ENCODE measurements at places on chromosomes 5 and 9.

DNA sequence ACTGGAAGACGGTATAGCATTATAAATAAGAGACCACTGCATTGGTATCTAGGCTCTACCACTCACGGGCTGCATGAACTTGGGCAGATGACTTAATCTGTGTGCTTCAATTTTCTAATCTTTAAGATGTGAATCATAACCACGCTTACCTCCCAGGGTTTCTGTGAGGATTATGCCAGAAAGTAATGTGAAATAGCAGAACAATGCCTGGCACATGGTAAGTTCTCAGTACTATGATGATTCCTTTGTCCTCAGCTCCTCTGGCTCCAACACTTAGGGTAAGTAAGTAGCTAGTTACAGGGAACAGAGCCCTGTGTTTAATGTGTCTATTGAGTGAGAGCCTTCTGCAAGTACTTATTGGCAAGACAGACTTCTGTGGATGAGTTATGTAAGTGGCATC is 31.1 kb downstream of the POU4F3 start:
- DNase-seq: no peak

- DNase-seq: peak; percentile 43
These were observed 644 bp downstream of the BRD3 start for GRCh38 chr9:134066913-134067851.

- peak; percentile 11 for DNase-seq
These were observed 9.1 kb downstream of the ZNF300 start for GRCh38 chr5:150895431-150896428.

DNA sequence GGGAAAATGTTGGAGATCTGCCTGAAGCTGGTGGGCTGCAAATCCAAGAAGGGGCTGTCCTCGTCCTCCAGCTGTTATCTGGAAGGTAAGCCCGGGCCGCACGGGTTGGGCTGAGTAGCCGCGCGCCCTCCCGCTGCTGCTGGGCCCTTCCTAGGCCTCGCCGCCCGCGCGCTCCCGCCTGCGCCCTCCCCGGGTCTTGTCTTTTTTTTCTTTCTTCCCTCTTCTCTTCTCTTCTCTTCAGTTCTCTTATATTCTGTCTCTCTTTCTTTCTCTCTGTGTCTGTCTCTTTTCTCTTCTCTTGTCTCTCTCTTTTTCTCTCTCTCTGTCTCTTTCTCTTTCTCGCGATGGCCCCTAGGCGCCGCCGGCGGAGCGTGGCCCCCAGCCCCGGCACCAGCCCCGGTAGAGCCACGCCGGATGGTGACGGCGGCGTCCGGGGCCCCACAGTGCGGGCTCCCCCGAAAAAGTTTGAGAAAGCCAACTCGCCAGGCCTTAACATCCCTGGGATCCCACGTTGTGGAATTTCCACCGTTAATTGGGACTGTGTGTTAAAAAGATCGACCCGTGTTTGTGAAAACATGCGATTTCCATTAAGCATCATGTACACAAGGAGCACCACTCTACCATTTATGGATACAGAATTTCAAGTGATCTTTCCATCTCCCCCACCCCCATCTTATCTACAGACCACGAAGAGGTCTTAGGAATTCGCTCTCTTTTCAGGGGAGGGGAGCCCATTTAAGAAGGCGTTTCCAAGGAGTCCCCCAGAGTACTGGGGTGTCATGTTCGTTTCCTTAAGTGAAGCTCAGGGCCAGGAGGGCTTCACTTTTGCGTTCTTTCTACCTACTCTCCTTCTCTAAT is 616 bp downstream of the ABL1 start:
- DNase-seq: peak; percentile 83

DNA sequence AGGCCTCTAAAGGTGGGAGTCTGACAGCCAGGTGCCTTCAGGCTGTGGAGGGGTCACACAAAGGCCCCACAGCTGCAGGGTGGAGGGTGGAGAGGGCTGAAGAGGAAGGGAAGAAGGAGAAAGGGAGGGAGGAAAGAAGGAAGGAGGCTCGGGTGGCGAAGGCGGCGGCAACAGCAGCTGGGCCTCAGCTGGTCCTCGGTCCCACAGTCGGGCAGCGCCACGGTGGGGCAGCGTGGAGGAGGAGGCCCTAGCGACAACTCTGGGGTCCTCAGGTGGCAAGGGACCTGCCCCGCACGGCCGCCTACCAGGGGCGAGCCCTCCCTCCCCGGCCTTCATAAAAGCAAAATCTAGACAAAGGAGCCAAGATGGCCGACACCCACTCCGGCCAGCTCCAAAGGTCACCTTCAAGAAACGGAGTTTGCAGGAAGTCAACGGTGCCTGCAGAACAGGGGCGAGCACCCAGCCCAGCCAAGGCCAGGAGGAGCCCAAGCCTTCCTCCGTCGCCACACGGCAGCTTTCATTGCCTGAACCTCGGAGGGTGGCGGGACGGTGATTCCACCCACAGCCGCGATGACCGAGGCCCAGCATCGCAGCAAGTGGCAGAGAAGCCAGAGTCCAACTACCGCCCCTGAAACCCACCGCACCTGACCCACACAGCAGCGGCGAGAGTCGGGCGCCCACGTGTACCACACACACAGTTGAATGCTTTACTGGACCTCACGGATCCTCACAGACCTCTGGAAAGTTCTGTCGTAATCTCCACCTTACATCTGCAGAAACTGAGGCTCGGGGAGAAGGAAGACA is 98.7 kb downstream of the VAV2 start:
- no peak for DNase-seq

DNA sequence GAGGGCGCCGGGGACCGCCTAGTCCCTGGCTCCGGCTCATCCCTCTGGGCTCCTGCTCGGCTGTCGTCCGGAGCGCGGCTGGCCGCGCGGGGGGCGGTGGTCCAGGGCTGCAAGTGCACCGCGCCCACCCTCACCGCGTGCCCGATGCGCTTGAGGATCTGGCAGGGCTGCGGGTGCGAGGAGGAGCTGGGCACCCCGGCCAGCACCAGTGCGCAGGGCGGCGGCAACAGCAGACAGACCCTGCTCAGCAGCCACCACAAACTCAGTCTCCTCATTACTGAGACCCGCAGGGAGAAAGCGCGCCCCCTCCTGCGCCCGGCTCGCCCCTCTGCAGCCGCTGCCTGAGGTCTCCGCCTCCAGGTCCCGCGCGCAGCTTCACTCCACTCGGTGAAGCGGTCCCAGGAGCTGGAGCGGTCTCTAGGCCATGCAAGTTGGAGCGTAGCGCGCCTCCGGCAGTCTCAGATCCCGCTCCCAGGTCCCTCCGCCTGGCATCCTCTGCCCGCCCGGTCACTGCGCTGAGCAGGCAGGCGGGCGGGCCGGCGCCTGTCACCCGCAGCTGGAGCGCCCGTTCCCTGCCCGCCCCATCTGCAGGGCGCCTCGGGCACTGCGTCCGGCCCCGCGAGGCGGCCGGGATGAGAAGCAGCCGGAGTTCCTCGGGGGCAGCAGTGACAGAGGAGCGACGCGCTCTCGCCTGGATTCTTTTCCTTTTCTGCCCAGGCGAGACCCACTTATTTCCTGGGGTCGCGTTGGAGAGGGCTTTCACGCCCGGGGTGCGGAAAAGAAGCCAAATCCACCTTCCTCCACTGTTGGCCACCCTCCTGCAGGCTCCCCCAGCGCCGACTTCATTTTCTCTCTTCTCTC is 512 bp downstream of the GRIN3A start:
- DNase-seq: peak; percentile 67

DNA sequence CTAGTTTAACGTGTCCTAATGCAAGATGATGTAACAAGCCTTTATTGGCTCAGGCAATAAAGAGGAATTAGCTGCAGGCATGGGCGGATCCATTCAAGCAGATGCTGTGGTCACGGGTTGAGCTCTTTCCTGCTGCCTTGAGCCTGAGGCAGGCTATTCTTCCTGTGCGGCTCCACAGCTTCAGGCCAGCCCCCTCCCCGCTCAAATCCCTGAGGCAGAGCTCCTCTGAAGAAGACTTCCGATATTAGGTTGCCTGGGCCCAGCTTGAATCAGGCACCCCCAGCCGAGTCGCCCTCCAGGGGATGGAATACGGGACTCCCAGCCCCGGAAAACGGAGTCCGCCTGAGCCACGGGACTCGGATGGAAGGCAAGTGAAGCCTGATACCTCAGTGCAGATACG is 95.0 kb upstream of the RUFY1 start:
- DNase-seq: no peak

- no peak for DNase-seq
These were observed 232.9 kb downstream of the SYK start for GRCh38 chr9:91034521-91034920.

DNA sequence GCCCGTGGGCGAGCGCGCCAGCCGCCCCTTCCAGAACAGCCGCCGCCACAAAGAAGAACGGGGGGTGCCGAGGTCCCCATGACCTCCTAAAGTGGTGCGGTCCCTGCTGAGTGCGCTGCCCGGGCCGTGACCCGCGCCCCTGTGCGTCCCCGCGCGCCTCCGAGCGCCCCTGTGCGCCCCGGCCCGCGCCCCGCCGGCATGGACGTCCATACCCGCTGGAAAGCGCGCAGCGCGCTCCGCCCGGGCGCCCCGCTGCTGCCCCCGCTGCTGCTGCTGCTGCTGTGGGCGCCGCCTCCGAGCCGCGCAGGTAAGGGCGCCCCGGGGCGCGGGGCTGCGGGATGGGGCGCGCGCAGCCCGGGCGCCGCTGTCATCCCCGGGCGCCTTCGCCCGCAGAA is 384 bp downstream of the COL5A1 start:
- DNase-seq: no peak

DNA sequence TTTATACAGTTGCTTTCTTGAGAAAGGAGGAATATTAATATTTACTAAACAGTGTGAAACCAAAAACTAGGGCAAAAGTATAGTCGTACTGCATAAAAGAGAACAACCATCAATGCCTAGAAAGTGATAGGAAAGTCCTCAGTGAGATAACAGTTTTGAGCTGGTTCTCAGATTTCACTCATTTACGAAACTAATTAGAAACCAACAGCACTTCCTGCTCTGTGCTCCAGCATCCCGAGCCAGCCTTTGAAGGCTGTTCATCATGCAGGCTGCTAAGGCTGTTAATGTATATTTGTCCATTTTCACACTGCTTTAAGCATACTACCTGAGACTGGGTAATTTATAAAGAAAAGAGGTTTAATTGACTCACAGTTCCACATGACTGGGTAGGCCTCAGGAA is 2039.9 kb downstream of the EFNA5 start:
- peak; percentile 26 for DNase-seq

GRCh38 chr9:70408393-70409040 is 5.9 kb downstream of the KLF9 start:
- DNase-seq: peak; percentile 66

GRCh38 chr5:11955331-11955730 is 51.1 kb upstream of the CTNND2 start:
- DNase-seq: no peak

DNA sequence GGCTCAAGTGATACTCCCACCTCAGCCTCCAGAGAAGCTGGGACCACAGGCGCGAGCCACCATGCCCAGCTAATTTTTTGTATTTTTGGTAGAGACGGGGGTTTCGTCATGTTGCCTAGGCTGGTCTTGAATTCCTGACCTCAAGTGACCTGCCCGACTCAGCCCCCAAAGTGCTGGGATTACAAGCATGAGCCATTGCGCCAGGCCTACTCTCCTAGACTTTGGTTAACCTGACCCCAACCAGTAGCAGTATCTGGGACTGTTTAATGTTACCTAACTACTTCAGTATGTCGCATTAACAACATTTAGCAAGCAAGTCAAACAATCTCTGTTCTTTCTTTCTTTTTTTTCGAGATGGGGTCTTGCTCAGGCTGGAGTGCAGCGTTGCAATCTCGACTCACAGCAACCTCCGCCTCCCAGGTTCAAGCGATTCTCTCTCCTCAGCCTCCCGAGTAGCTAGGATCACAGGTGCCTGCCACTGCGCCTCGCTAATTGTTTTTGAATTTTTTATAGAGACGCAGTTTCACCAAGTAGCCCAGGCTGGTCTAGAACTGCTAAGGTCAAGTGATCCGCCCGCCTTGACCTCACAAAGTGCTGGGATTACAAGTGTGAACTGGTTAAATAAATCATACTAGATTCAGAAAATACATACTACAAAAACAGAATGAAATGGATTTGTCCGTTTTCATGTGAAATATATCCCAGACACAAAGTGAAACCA is 2.0 kb downstream of the AK3 start:
- DNase-seq: no peak

Data from GM23338 (cell line).